ENCODE measurements at places on chromosomes 16 and 17.

DNA sequence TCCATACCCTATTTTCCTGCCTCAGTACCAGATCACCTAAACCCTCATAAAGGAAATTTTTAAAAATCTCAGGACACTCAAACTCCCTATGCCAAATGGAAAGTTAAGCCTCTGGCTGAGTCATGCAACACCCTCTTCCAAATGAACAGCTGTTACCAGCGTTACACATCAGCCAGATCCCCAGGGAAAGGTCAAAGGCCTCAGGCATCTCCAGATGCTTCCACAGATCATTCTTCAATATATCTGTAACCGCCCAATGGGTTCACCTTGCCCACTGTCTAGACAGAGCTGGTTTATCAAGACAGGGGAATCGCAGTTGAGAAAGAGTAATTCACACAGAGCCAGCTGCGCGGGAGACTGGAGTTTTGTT, 29.1 kb upstream of the SHCBP1 start:
- no peak for DNase-seq

- no peak for DNase-seq
Measured at GRCh38 chr16:57175896-57176295, 9.9 kb downstream of the PSME3IP1 start.

GRCh38 chr17:21171309-21171922, 42.5 kb downstream of the TMEM11 start:
- DNase-seq = no peak

DNA sequence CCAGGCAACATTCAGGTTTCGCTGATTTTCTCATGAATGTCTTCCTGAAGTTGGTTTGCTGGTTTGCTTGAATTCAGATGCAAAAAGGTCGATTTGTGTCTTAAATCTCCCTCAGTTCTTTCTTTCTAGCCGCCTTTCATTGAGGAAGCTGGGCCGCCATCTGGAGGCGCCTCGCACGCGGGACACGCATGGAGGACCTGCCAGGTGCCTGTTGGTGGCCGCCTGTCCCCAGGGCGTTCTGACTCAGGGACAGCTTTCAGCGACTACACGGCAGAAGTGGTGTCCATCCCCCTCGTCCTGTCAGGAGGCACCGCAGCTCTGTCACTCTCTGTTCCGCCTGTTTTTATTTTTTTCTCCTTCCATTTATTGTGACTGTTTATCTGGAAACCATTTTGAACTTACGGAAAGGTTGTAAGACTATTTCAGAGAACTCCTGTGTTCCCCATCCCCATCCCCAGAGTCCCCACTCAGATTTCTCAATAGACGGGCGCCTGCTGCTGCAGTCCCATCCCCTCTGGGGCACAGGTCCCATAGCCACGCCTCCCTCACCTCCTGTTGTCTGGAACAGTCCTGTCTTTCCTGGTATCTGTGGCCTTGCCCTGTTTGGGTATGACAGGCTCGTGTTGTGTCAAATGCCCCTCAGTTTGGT, 33.2 kb downstream of the COX4I1 start:
- DNase-seq = no peak

GRCh38 chr17:21676281-21677111, 15.8 kb upstream of the KCNJ18 start:
- DNase-seq = no peak

DNA sequence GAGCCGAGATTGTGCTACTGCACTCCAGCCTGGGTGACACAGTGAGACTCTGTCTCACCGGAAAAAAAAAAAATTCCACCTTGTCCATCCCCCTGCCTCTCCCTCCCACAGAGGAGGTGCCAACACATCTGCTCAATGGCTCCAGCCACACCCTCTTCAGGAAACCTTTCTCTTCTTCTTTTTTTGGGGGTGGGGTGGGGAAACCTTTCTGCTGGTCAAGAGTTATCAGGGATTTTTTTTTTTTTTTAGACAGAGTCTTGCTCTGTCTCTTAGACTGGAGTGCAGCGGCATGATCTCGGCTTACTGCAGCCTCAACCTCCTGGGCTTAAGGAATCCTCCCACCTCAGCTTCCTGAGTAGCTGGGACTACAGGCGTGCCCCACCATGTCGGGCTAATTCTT, 18.7 kb downstream of the TNS4 start:
- DNase-seq = no peak

DNA sequence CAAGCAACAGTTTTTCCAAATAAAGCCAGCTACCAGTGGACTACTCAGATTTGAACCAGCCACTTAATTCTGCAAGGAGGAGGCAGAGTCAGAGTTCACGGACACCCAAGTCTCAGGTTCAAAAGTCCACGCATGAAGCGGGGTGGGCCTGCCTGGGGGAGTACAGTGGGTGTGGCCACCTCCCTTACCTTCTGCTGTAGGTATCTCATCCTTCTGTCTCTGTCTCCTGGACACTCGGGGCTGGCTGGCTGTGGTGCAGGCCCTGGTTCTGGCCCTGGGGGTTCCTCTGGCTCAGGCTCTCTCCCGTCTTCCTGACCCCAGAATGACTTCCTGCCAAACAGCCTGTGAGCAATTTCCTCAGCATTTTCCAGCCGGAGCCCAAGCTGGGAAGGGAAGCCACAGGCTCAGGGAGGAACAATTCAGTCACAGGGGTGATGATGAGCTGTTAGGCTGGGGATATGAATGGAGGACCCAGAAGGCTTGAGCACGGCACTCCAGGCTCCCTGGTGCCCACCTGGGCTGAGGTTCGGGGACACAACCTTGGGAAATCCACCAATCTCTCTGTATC, 101.9 kb downstream of the LITAF start:
- no peak for DNase-seq

- DNase-seq = no peak
Measured at GRCh38 chr17:17252149-17252661, 15.2 kb upstream of the FLCN start.

GRCh38 chr16:64225696-64226095, 896.2 kb downstream of the CDH11 start:
- no peak for DNase-seq

DNA sequence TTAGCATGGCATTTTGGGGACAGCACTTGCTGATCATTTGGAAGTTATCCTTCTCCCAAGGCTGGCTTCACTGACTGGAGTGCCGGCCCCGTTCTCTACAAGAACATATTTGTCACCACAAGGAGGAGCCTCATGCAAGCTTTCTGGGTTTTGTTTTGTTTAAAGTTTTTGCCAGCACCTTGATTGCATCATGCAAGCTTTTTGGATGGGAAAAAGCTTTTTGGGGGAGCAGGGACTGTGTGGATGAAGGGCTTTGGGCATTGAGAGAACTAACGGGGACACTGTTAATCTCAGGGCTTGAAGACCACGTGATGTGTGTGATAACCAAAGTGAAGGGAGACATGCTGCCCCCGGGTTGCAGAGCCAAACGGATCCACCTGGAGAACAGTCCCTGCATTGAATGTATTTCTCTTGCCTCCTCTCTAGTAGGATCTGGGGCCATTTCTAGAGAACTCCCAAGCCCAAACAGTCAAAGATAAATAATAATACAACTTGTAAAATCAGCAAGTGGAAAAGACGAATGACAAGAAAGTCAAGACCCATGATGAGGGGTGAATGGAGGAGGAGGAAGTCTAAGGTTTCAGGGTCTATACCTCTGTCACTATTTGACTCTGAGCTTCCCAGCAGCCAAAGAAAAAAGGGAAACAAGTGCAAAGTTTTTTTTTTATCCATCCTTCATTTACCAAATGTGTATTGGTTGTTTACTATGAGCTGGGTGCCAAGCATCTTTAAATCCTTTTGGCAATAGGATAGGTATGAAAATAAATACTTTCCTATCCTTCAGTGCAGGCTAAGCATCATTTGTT, 17.2 kb downstream of the TMEM114 start:
- no peak for DNase-seq

GRCh38 chr16:5065813-5066212, at the start of gene C16orf89:
Gene C16orf89 (minus strand): TSS chr16:5065956. CDS start chr16:5065908, 48 bp downstream.
- DNase-seq = no peak
